ENCODE measurements at places on chromosomes 3 and 15.

DNA sequence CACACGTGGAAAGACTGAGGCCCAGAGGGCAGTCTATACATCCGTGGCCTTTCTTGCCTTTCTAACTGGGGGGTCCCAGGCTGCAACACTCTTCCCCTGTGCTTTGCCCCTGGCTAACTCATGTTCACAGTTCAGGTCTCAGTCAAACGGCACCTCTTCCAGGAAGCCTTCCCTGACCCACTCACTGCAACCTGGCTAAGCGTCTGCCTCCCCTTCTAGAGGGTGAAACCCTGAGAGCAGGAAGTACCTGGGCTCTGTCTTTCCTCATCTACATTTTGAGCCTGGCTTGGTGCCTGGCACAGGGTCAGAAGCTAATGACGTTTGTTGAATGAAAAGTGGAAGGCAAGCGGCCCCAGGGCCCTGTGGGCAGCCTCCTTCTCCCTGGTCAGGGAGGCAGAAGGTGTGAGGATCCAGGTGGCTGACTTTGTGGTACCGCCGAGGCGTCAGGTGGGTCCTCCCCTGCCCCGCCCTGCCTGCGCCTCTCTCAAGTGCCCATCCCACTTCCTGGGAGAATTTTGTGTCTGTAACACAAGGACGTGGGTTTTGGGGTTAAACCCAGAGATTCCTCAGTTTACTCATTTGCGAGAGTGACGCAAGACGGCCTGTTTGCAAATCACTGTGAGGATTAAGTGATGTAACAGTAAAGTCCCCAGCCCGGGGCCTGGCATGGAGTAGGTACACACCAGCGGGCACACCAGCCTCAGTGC is 32.1 kb downstream of the DNASE1L3 start:
- DNase-seq, result no peak

GRCh38 chr3:174216946-174217718 is 642.0 kb upstream of the NAALADL2 start:
- DNase-seq, result no peak

GRCh38 chr3:127886231-127886955 is 28.6 kb upstream of the KBTBD12 start:
- DNase-seq, result no peak

DNA sequence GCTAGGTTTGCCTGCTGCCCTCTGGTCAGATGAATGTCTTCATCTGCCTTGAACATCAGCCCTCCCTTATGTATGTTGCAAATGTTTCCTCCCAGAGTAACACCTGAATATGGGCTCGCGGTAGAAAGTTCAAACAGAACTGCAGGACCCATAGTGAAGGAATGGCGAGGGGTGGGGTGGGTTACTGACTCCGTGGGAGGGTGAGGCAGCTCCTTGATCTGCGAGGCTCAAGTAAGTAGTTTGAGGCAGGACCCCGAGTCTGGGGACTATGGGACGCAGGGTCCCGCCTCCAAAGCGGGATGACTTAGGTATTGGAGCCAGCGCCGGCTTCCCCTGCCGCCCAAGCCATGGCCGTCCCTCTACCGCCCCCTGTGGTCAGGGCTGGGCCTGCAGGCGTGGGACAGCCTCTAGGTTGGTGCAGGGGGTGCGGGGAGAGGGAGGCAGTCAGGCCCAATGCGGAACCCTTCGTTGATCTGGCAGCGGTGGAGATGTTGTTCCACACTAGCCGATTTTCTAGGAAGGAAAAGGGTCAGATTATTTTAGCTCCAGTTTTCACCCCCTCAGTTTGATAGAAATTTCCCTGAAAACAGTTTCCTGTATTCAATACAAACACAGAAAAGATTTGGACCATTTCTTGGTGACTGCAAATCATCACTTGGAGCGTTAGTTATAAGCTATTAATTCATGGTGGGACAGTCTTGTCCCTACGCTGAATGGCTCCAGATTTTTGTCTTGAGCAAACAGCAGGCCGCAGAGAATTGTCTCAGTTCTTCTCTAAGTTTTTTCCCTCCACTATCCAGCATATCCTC is 72.3 kb downstream of the CORO2B start:
- DNase-seq, result no peak

GRCh38 chr3:22490747-22491146 is 712.4 kb upstream of the UBE2E2 start:
- no peak for DNase-seq

DNA sequence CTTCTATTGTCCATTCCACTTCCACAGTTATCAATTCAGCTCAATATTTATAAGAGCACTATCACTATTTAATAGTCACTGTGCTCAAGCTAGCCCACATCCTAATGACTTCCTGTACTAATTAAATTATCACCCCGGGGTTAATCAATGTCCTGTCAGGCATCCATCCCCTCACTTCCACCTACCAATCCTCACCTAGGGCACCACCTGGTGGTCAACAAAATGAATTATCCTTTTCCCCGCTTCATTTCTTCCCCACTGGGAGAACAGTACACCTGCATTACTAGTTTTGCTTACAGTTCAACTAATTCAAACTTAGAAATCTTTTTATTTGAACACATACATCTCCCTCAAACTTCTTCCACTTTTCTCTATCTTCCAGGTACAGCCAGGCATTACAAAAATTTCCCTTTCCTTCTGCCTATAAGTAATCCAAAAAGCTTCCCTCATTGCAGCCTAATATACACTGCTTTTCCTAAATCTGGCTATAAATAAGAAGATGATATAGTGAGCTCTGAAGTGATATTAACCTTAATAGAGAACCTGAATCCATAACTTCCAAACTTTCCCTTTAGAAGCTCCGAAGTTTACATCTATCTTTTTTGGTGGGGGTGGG is 68.5 kb downstream of the TMCC1 start:
- no peak for DNase-seq

- no peak for DNase-seq
Observed at GRCh38 chr3:151197981-151198767, 4.8 kb downstream of the GPR171 start.

- DNase-seq, result peak; percentile 66
Observed at GRCh38 chr3:71537211-71537611, 46.3 kb downstream of the FOXP1 start.
